ENCODE measurements at places on chromosomes 11 and 22.

GRCh38 chr22:40178417-40179409 is 988 bp downstream of the TNRC6B start:
- DNase-seq: no peak

GRCh38 chr11:112321501-112322172 is 61.0 kb upstream of the PLET1 start:
- no peak for DNase-seq

- DNase-seq: no peak
Observed at GRCh38 chr22:37109242-37109917, at the start of gene TMPRSS6. Gene TMPRSS6, minus strand, starts transcription at chr22:37109713. Its CDS starts 6,296 bp downstream, at chr22:37103417.

GRCh38 chr11:129731316-129731715 is 84.3 kb upstream of the TMEM45B start:
- no peak for DNase-seq

DNA sequence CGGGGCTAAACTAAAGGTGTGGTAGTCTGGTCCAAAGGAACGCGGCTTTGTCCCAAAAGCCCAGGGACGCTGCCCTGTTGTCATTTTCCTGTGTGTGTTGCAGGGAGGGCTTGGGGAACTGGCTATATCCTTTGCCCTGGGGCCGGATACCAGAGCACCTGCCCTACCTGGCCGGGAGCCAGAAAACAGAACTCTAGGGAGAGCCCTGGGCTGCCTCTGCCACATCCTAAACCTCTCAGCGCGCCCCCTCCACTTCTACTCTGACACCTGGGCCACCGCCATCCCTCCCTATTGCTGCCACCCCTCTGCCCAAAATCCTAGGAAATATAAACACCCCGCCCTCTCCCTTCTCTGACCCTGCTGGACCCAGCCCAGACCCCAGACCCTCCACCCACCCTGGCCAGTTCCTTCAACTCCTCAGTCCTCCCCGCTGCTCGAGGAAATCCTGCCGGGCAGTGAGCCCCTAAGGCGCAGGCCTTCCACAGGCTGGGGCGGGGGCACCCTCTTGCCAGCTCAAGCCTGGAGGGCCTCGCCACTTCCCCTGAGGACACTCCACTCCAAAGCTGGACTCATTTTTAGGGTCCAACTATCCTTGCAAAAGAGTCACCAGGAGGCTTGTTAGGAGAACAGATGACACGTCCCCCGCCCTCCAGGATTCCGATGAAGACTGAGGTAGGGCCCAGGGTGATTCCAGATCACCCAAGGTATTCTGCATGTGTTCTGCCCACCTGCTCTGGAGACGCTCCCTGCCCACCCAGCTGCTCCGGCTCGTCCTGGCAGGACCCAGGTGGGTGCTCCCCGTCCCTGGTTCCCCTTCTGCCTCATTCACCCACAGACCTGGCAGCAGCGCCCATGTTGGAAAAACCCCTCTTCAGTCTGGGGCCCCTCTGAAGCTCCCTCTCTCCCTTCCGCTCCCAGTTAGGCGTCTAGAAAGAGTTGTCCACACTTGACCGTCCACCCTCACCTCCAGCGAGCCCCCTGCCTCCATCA is 12.2 kb downstream of the KCTD17 start:
- no peak for DNase-seq

DNA sequence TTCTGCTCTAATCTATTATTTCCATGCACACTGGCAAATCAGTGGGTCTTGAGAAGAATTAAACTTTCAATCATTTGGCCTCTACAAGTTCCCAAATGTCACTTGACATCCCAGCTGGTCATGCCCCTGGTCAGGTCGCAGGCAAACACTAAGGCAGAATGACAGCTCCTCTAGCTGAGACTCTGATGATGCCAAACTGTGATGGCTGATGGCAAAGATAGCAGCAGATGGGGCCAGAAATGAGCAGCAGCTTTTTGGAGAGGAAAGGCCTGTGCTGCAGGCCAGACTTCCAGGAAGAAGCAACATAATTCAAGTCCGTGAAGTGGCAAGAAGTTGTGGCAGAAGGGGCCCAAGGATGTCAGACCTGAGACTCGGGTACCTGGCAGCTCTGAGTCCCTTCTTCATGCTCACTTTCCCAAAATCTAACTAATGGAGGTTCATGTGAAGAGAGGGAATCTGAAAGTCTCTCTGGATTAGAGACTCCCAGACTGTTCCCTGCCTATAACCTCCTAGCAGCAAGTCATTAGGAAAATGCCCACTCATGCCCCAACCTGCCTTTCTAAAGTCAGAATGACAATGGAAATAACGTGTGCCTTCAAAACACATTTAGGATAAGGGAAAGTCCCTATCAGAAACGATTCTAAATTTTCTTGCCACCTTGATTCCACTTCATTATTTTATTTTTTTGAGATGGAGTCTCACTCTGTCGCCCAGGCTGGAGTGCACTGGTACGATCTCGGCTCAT is 9.4 kb upstream of the PMM1 start:
- no peak for DNase-seq

DNA sequence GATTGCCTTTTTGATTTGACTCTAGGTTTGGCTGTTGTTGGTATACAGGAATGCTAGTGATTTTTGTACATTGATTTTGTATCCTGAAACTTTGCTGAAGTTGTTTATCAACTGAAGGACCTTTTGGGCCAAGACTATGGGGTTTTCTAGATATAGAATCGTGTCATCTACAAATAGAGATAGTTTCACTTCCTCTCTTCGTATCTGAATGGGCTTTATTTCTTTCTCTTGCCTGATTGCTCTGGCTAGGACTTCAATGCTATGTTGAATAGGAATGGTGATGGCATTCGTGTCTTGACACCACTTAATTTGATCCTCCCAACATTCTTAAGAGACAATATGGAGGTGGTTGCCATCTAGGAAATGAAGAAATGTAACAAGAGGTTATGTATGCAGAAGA is 388.1 kb upstream of the API5 start:
- DNase-seq: no peak

GRCh38 chr11:45665206-45665932 is at the start of gene CHST1:
Gene CHST1, minus strand, starts transcription at chr11:45665622. Its CDS starts 14,699 bp downstream, at chr11:45650923.
- DNase-seq: no peak

- DNase-seq: no peak
Observed at GRCh38 chr11:11895672-11896071, 53.9 kb downstream of the USP47 start.

GRCh38 chr11:93225662-93226061 is 27.9 kb upstream of the SLC36A4 start:
- DNase-seq: peak; percentile 14

DNA sequence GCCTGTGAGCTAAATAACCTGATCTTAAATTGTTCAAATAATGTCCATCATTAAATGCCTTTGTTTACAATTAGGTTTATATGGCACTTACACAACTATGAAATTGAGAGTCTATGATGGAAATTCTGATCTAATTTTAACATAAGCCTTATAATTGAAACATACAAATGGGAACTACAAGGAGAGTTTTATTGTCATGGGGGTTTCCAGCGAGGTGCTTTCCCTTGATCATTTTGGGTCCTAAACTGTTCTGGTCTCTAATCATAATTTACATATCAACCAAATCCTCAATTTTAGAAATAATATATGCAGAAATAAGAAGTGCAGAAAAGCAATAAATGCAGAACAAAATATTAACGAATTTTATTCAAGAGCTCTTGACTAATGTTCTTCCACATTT is 44.9 kb downstream of the RRAS2 start:
- DNase-seq: no peak

- no peak for DNase-seq
Observed at GRCh38 chr11:12090061-12090591, 20.3 kb upstream of the MICAL2 start.

GRCh38 chr11:34356913-34357700 is 703 bp downstream of the ABTB2 start:
- no peak for DNase-seq

DNA sequence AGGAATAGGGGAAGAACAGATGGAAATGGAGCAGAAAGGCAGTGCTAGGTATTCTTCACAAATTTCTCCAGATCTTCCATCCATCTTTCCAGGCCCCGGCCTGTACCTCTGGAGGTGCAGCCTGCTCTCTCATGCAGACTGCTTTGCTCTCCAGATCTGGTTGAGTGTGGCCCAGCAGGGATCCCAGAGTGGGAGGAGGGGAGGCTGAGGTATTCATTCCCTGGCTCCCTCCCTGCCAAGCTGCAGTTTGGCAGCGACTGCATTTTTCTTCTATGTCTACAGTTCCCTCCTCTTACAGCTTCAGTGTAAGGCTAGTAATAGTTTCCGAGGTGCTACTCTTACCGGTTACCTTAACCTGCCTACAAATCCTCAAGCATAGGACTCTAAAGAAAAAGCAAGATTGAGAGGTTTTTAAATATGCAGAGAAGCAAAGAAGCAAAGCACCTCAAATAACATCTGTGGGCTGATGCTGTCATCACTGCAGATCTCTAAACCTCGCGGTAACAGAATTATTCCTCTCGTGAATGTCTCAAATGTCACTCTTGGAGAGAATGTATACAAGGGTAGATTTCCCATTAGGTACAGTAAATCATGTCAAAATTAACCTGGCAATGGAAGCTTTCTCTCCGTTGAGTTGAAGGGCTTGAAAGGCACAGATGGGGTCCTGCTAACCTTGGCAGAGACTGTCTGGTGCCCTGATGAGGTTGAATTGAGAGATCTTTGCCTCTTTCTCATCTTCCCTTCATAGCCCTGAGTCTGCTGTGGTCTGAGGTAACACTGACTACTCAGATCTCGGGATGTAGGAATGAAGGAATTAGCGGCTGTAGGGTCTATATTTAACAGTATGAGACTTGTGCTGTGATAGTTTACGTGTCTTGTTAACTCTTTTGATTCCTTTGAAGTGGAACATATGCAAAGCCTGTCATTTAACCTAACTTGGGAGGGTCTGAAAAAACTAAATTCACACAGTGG is 297.9 kb upstream of the C11orf87 start:
- DNase-seq: no peak

DNA sequence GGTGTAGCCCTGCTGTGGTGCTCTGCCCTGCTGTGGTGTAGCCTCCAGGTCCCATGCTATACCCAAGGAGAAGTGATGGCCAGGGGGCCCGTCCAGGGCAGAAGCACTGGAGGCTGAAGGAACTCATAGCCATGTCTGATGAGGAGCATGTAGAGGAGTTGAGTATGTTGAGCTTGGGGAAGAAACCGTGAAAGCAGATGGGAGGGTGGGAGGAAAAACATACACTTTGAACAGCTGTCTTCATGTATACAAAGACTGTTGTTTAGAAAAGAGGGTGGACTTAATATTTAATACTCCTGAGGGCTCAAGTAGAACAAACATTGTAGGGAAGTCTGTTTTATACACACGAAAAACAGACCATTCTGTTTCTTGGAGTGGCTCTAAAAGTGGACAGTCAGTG is 26.6 kb upstream of the TTC12 start:
- DNase-seq: no peak

DNA sequence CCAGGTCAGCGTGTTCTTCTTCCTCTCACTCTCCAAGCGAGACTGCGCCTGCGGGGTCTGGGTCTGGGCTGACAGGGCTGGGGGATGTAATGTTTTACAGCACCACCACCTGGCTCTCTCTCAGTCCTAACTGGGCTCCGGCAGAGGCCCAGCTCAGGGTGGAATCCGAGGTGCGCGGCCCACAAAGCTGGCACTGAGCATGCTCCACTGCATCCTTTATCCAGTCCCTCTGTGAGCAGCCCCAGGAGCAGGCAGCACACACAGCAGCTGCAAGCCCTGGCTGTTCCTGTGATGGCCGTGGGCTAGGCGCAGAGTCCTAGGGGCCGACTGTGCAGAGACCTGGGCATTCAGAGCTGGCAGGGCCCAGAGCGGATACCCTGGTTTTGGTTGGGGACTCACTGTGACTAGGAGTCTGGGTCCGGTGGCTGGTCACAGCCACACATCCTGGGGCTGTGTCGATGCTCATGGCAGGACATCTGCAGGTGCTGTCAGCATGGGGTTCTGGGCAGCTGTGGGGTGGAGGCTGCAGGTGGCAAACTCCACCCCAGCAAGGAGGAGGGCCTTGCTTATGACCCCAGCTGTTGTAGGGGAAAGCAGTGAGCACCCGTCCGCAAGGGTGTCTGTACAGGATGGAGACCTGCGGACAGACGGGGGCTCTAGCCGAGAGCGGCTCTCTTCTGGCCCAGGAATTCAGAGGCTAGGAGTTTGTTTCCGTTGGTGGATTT is 4.0 kb downstream of the LRRC75B start:
- no peak for DNase-seq

GRCh38 chr11:74397501-74398243 is 561 bp downstream of the PGM2L1 start:
- no peak for DNase-seq

DNA sequence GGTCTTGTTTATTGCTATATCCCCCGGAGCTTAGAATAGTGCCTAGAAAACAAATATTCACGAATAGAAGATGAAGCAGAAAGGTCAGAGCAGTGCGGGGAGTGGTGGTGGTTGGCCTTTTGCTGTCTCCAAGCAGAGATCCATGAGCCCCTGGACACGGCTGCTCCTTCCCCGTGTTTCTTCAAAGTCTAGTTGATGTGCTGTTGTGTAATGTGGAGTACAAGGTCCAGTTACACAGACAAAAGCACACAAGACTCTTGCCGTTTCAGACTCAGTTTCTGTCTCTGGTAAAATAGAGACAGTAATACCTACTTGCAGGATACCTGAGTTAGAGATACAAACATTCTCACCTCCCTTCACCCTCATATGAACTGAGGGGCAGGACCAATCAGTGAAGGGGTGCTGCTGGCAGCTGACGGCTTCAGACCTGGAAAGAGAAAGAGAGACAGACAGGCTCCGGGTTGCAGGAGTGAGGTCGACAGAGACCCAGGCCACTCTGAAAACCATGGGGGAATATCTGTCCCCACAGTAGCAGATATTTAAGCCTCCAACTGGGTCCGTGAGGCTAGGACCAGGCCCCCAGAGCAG is 56.2 kb downstream of the RASSF10 start:
- no peak for DNase-seq

- no peak for DNase-seq
Observed at GRCh38 chr11:40269865-40270264, 1189.6 kb downstream of the LRRC4C start.

- no peak for DNase-seq
Observed at GRCh38 chr22:36285545-36285944, 32.6 kb downstream of the APOL1 start.

DNA sequence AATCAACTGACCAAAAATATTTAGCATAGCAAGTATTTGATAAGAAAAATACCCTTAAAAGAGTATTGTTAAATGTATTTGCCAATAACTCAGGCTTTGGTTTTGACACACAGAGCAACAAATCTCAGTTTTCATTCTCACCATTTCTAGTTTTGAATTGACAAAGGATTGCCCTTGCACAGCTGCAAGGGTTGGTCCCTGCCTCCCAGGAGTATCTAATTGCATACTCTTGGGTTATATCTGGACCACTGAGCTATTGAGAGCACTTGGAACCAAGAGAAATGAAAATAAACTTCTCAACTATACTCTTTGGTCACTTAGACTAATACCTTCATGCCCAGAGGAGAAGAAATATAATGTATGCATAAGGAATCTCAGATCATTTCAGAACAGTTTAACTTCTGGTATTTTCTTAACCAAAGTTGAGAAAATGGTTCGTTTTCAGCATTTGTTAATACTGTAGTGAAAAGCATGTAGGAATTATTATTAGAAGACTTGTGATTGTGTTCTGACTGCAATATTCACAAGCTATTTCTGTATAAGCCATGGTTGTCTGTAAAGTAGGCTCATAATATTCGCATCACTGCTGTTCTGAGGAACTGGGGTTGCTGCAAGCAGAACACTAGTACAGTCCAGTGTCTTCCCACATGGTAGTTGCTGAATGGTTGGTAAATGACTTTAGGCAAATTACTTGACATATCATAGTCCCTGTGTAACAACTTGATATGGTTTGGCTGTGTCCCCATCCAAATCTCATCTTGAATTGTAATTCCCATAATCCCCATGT is 7.9 kb downstream of the C2CD3 start:
- no peak for DNase-seq

Data from COLO829 (cell line).